ENCODE measurements at places on chromosomes 12 and 14.

DNA sequence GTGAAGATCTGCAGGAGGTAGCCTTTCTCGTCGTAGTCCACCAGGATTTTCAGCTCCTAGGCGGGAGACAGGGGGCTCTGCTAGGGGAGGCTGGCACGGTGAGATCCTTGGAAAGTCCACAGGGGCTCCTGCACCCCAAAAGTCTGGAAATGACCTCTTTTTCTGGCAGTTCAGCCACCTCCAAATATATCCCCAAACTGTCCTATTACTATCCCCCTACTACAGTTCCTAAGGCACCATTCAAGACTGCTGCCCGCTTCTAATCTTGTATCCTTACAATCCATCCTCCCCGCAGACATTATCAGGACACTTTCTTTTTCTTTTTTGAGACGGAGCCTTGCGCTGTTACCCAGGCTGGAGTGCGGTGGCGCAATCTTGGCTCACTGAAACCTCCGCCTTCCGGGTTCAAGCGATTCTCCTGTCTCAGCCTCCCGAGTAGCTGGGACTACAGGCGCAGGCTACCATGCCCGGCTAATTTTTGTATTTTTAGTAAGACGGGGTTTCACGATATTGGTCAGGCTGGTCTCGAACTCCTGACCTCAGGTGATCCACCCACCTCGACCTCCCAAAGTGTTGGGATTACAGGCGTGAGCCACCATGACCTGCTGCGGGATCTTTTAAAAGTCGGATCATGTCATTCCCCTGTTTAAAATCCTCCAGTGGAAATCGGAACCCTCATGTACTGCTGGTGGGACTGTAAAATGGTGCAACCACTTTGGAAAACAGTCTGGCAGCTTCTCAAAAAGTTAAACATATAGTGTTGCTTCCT lies 18.5 kb downstream of the HPD start:
- no peak for DNase-seq

DNA sequence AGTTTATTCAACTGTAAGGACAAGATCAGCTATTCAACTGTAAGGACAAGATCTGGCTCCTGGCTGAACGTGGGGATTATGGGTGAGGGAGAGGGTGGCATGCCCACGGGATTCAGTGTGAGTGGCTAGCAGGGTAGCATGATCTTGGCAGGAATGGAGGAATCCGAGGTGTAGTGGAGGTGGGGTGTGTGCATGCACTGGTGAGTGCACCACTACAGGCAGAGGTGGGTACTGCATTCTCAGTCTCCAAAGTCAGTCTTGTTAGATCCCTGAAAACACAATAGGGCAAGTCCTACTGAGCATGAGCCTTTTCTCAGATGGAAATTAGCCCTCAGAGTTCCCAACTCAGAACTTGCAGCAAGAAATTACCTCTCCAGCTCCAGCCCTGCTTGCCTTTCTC lies 32.2 kb upstream of the DCD start:
- no peak for DNase-seq

DNA sequence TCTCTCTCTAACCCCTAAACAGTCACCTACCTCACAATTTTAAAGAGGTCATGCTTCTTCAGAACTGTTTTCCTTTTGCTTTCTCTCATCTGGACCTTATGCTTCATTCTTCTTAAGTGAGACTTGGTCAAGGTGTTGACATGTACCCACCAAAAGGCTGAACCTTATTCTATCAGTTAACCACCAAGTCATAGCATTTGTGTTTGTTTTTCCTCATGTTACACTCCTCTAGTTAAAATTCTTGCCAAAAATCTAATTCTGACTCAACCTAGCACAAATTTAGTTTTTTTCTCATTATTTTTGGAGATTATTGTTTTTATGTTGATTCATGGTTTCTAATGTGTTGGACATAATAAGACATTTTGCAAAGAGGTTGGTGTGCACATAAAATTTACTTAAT lies 578.6 kb downstream of the SLC16A7 start:
- DNase-seq: no peak

DNA sequence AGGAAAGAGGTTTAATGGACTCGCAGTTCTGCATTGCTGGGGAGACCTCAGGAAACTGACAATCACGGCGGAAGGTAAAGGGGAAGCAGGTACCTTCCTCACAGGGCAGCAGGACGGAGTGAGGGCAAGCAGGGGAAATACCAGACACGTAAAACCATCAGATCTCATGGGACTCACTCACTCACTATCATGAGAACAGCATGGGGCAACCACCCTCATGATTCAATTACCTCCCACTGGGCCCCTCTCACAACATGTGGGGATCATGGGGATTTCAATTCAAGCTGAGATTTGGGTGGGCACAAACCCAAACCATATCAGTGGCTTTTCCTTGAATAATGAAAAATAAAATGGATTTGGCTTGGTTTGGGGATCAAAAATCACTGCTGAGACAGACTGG lies 380.5 kb downstream of the VRK1 start:
- no peak for DNase-seq

DNA sequence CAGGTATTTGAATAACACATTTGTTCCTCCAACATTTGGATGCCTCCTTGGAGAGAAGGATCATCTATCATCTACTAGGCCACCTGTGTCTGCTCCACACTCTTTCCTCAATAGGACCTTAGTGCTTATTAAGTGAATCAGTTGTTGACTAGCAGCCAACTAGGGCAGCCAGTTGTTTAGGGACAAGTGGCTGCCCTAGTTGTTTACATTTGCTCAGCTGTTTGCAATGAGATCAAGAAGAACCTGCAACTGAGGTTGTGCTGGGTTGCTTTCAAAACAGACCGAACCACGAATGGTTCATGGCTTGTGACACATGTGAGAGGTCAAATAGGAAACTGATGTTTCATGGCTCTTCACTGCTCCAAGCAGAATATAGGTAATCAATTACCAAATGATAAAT lies 53.8 kb downstream of the TMCC3 start:
- no peak for DNase-seq

GRCh38 chr12:57272337-57273151 lies 21.6 kb upstream of the STAC3 start:
- DNase-seq: no peak

DNA sequence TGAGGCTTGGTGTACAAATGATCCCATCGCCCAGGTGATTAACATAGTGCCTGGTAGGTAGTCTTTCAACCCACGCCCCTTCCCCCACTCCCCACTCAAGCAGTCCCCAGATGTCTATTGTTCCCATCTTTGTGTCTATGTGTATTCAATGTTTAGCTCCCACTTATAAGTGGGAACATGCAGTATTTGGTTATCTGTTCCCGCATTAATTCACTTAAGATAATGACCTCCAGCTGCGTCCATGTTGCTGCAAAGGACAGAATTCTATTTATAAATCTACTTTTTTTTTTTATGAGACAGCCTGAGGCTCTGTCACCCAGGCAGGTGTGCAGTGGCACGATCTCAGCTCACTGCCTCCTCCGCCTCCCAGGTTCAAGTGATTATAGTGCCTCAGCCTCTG lies 15.7 kb downstream of the SPX start:
- no peak for DNase-seq

- no peak for DNase-seq
Measured at GRCh38 chr12:54193434-54193833, 4.6 kb upstream of the SMUG1 start.

- no peak for DNase-seq
Measured at GRCh38 chr12:8905546-8905945, 8.8 kb upstream of the PHC1 start.

DNA sequence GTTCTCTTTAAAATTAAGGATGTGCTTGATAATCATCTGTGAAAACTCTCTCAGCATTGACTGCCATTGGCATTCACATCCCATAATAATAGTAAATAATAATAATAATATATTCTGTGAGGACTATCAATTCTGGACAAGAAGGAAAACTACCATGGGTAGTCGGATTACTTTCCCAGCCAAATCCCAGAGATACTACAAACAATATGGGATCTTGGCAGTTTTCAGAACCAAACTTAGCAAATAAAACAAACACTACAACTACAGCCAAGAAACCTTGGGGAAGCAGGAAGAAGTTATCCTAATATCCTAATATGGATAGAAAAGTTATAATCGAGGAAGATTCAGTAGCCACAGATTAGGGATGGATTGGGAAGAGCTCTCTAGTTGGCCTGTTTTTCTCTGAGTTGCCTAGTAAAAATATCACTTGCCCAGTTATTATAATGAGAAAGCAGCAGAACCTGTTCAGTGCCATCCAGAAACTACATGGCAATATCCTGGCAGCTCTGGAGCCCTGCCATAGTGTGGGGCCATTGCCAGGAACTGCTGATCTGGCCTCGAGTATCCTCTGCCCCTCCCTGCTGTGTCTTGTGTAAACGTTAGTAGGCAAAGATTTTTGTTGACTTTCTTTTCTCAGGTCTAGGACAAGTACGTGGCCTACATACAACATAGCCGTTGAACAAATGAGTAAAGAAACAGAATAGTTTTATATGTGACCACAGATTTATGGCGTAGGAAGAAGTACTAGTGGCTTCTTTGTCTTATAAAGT lies 193.5 kb downstream of the SLC2A13 start:
- no peak for DNase-seq

- DNase-seq: no peak
Measured at GRCh38 chr12:111991946-111992345, 21.0 kb downstream of the TMEM116 start.

- DNase-seq: no peak
Measured at GRCh38 chr12:21539797-21540196, 13.7 kb downstream of the SPX start.

- DNase-seq: no peak
Measured at GRCh38 chr12:66620026-66620425, 58.9 kb downstream of the GRIP1 start.

- no peak for DNase-seq
Measured at GRCh38 chr12:65786041-65786440, 38.2 kb upstream of the HMGA2 start.

DNA sequence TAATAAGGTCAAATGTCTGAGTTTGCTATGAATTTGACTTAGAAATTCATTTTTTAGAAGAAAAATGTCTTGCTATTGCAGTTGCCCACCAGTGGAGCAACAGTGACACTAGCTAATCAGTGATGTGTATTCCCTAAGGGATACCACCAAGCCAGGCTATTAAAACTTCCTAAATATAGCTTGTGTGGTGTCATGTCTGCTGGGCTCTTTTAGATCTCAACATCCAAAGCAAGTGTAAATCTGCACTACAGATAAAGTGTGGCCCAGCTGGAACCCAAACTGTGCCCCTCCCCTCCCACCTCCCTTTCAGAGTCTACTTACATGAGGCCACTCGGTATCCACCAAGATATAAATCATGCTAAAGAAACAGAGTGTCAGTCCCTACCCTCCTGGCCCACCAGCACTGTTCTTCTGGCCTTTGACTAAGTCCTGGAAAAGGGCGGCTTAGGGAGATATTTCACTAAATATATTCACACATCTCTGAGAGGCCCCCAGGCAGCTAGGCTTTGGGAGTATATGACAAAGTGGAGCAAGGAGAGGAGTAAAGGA lies 53.8 kb downstream of the SLC35F4 start:
- DNase-seq: no peak

DNA sequence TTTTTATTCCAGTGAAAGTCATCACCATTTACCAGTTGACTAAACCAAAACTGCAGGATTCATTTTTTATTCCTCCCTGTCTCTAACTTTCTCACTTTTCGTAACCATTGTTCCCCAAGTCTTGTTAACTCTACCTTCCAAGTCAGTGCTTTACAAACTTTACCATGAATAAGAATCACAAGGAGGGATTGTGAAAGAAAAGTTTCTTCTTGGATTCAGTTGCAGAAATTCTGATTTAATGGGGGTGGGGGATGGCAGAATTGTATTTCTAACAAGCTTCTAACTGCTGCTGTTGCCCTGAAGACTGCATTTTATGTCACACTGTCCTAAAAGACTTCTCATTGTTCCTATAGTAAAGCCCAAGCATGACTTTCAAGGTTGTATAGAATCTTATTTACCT lies 5.0 kb upstream of the RAB21 start:
- DNase-seq: no peak

GRCh38 chr12:126425264-126425663 lies 1360.0 kb downstream of the AACS start:
- DNase-seq: no peak

DNA sequence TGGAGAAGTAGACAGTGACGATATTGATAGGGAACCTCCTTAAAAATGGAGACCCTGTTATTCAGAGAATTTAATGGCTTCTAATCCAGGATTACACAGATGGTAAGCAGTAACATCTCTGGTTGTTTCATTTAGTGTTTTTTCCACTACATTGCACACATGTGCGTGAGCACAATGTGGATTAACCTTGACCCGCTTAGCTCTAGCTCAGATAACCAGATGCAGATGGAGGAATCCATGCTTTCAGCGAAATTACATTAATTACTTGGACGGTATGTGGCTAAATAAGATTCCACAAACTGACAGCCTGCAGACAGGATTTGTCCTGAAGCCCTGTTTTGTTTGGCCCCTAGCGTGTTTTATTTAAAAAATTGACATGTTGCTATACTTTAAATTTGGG lies 378.4 kb downstream of the CCDC91 start:
- DNase-seq: no peak

DNA sequence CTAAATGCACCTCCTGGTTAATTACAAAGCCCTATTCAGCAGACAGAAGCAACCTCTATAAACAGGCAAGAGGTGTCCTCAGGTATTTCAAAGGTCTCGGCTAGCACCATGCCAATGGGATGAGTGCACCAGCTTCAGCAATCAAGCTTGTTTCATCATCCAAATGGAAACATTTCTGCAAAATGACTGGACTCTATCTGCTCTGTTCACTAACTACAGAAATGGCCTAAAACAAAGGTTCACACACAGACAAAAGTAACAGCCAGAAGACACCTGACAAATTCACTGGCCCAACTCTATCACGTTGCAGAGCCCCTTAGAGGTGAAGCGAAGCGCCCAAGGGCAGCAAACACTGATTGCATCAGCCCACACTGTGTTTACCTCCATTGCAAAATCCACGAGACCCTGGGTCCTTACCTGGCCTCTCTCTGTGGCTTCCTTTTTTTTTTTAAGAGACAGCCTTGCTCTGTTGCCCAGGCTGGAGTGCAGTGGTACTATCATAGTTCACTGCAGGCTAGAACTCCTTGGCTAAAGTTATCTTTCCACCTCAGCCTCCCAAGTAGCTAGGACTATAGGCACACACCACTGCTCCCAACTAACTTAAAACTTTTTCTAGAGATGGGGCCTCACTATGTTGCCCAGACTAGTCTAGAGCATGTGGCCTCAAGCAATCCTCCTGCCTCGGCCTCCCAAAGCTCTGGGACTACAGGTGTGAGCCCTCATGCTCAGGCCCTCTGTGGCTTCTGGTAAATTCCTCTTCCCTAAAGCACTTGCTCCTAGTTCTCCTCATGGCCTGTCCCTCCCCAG lies 8.5 kb upstream of the SYNE3 start:
- DNase-seq: no peak

- DNase-seq: no peak
Measured at GRCh38 chr14:91112194-91112593, 1.7 kb upstream of the DGLUCY start.

DNA sequence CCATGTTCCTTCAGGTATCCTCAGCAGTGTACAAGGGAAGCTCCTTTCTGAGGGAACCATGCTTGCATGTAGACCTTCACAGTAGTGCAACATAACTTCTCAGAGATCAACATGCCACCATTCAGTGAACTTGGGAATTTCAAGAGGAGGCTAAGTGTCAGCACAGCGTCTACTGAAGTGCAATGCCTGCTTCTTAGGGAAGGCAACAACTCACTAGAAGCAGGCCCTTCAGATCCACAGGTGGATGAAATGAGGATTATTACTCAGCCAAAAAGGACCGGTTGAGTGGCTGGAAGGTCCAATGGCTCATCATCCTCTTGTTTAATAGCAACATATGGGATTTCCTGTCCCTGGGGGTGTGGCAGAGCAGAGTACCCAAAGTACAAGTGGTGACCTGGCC lies 18.7 kb downstream of the RNASE10 start:
- DNase-seq: no peak

All from substantia nigra (tissue), 51 donors.